ENCODE measurements at places on chromosomes 11 and 22.

DNA sequence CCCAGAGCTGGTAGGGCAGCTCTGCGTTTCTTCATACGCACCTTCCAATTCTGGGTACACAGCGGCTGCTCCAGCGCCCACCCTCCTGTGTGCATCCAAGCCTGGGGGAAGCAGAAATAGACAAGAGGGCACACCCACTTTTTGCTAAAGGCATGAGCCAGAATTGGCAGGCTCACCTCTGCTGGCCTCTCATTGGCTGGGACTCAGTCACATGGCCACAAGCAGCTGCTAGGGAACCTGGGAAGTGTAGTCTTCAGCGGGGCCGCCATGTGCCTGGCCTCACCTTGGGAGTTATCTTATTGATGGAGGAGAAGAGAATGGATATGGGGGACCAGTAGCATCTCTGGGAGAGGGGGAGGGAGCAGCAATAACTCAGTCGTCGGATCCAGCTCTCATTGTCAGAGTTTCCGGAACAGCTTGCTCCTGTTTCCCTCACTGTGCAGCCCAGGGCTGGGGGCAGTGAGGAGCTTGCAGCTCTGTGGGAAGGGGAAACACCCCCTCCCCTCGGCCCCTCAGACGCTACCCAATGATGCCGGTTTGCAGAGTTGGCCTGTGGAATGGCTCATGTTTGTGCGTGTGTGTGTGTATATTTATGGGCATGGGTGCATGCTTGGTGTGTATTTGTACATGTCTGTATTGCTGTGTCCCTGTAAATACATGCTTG lies 11.8 kb upstream of the MIEF1 start:
- no peaks in the 10 kb centered on the region for H3K36me3 ChIP-seq
- peak; percentile 41 for DNase-seq

- H3K27ac ChIP-seq, result no peak overlapping the region
- no peaks in the 10 kb centered on the region for H3K4me1 ChIP-seq
- no peaks in the 10 kb centered on the region for H3K36me3 ChIP-seq
- no peak for DNase-seq
Measured at GRCh38 chr22:19693981-19694670, 20.2 kb upstream of the SEPTIN5 start.

- H3K27ac ChIP-seq, result no peak overlapping the region
- DNase-seq, result no peak
- no peaks in the 10 kb centered on the region for H3K36me3 ChIP-seq
- no peaks in the 10 kb centered on the region for H3K27me3 ChIP-seq
- H3K4me3 ChIP-seq, result no peak overlapping the region
- H3K4me1 ChIP-seq, result no peaks in the 10 kb centered on the region
Measured at GRCh38 chr11:45021692-45022141, 71.0 kb upstream of the TP53I11 start.

- no peak for DNase-seq
- H3K4me3 ChIP-seq, result no peak overlapping the region
- peaks cover under 1% of the 10 kb centered on the region for H3K4me1 ChIP-seq
- no peak overlapping the region for H3K27ac ChIP-seq
- H3K36me3 ChIP-seq, result peaks cover 18% of the 10 kb centered on the region
Measured at GRCh38 chr11:117186431-117186761, 7.9 kb downstream of the SIDT2 start.

GRCh38 chr11:123590296-123590912 lies 64.0 kb downstream of the SCN3B start:
- H3K4me3 ChIP-seq, result no peak overlapping the region
- H3K27ac ChIP-seq, result no peak overlapping the region
- H3K27me3 ChIP-seq, result no peaks in the 10 kb centered on the region
- no peaks in the 10 kb centered on the region for H3K36me3 ChIP-seq
- no peak for DNase-seq

DNA sequence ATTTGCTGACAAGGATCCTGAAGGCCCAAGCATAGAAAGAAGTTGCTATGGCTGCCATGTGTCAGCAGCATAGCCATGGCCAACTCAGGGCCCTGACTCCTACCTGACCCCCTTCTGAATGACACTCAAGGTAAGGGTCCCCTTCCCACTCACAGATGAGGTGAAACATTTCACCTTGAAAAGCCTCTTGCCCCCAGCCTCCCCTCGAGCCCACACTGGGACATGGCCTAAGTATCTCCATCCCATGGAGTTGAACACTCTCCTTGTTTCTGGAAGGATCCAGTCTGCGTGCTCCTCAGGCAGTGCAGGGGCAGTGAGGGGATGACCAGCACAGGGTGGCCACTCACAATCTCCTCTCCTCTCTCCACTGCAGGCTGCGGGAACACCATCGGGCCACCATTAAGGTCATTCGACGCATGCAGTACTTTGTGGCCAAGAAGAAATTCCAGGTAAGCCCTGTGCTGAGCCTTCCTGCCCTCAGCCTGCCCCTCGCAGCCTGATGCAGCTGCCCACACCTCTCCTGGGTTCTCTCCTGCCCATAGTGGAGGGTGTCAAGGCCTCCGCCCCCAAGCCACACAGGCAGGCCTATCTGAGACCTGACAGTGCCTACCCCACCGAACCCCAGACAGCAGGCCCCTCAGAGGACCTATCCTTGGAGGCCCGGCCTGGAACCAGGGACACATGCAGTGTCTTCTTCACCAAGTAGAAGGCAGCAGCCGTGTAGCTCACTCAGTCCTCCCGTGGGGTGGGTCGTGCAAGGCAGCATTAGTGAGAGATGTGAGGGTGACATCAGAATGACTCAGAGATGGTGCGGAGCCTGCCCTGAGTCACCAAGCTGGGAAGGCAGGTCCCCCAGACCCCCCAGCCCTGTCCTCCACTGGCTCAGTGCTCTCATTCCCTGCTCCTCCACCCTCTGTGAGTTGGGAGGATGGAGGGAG lies 68.9 kb upstream of the KCNQ1OT1 start:
- no peaks in the 10 kb centered on the region for H3K4me1 ChIP-seq
- H3K36me3 ChIP-seq, result no peaks in the 10 kb centered on the region
- no peak for DNase-seq
- H3K27ac ChIP-seq, result no peak overlapping the region
- H3K27me3 ChIP-seq, result no peaks in the 10 kb centered on the region
- H3K4me3 ChIP-seq, result no peak overlapping the region
